ENCODE measurements at places on chromosomes 16 and 17. TPM values are rescaled to one million over a fixed set of nuclear protein-coding genes. Genes with fewer than 3 reads are reported as not detected.

Gene PLA2G10
- not detected for total RNA-seq

Gene KCNAB3
- total RNA-seq: 2.2 TPM

DNA sequence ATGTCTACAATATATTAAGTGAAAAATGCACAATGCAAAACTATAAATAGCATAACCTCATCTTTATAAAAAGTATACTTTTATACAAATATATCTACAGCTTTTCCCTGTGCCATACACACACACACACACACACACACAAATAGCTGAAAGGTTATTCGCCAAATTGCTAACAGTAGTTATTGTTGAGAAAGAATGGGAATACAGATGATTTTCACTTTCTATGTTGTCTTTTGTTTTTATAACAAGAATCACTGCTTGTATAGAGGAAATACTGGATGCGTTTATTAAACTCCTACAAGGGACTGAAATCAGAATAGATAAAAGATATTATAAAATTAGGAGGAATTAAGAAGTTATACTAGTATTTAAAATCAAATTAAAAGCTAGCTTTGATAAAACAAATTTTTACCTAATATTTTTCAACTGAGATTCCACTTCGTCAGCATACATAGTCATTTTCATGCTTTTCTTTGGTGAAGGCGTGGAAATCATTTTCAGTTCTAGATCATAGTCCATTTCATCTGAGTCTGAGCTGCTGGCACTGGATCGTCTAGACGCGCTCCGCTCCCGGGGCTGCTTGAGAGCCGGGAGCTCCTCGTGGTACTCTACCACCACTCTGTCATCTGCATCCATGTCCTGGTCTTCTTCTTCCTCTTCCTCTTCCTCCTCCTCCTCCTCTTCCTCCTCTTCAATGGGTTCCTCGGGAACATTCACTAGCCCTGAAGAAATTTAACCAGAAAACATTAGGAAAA lies 17.0 kb upstream of the ITGAE start:
- no peak for DNase-seq

DNA sequence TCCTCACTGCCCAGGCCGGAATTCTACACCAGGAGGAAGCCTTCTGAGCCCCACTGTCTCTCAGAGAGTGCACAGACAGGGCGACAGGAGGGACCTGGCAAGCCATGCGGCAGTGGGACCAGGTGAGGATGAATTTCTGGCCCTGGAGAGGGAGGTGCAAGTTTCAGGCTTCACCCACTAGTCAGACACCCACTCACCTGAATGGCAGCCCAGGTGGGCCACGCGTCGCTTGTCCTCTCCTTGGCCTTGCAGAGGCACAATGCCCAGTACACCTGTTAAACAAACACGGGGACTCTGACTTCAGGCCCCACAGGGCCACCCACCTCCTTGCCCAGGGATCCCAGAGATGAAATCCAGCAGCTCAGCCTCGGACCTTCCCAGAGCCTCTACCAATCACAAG lies 4.2 kb downstream of the CORO7 start:
- no peak for DNase-seq

DNA sequence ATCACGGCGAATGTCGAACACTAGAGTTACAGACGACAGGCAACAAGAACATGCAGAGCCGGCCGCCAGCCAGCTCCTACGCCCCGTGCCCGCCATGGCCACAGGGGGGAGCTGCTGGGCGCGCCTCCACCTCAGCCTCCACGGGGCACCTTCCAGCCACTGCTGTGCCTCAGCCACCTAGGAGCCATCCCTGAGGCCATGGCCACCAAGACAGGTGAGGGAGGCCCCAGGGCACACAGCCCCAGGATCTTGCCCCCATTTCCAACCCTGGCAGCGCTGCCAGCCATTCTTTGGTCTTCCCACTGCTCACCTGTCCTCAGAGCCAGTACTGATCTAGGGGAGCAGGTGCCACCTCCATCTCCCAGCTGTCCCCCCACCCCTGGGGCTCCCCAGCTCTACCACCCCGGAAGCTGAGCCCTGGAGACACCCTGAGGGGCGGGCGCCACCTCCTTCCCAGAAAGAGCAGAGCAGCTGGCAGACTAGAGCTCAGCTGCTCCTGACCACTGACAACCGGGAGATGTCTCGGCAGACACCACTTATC lies 11.8 kb downstream of the GNPTG start:
- DNase-seq: peak; percentile 66

GRCh38 chr17:8976638-8977037 lies 11.1 kb upstream of the PIK3R5 start:
- DNase-seq: no peak

DNA sequence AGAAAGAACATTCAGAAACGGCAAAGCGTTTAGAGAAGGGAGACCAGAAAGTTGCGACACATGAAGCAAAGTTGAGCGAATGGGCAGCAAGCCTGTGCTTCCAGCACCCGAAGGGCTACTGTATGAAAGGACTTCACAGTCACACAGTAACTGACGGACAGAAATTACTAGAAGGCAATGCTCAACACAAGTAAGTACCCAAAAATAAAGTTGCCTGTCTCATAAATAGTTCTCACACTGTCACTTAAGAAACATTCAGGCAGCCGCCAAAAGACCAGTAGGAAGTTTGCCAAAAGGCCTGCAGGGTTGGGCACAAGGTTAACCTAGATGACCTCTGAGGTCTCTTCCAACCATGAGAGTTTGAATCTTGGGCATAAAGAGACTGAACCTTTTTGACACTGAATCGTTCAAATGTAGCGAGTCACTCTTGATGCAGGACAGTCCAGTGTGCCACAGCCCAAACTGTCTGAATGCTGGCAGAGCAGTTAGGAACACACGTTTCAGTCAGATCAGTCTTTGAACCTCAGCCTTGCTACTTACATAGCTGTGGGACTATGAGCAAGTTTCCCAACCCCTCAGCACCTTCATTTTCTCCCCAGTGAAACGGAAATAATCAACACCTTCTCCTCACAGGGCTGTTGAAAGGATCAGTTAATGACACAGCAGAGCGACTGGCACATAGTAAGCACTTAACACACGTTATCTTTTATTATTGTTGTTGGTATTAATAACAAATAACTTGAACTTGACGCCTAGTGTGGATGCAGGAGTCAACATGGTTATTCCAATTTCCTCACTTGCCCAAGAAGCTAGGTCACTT lies 10.4 kb downstream of the NCBP3 start:
- no peak for DNase-seq

Gene C16orf54
- total RNA-seq: 0.38 TPM

Gene MYH2
- total RNA-seq: not detected

Gene IL34
- total RNA-seq: 1.9 TPM

Gene ESRP2
- 2.1 TPM for total RNA-seq

DNA sequence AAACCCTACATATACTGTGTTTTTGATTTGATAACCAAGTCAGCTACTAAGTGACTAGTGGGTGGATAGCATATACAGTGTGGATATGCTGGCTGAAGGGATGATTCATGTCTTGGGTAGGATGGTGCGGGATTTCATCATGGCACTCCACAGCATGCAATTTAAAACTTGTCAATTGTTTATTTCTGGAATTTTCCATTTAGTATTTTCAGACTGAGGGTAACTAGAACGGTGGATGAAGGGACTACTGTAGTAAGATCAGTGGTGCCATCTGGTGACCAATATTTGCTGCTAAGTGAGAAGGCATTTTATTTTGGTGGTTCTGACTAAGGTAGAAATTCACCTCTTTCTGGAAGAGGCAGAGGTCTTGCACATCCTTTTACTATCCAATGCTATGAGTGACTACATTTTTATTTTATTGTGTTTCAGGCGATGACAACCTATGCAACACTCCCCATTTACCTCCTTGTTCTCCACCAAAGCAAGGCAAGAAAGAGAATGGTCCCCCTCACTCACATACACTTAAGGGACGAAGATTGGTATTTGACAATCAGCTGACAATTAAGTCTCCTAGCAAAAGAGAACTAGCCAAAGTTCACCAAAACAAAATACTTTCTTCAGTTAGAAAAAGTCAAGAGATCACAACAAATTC lies 3.1 kb downstream of the CDC6 start:
- no peak for DNase-seq

- no peak for DNase-seq
These were observed 205.8 kb downstream of the PRKCA start for GRCh38 chr17:66507982-66508760.

Gene G6PC1
- total RNA-seq: 0.69 TPM

Gene TLCD1
- 7.0 TPM for total RNA-seq

- DNase-seq: no peak
These were observed 37.9 kb downstream of the CLEC3A start for GRCh38 chr16:78060295-78060694.
